ENCODE measurements at places on chromosomes 5 and 9.
A peak's percentile ranks its signal among the peaks of the same experiment; 100 is the strongest.

GRCh38 chr5:168578006-168578405, 1.2 kb downstream of the PANK3 start:
- peak; percentile 72 for DNase-seq

- no peak for DNase-seq
Observed at GRCh38 chr5:128328446-128328845, 209.6 kb downstream of the FBN2 start.

- no peak for DNase-seq
Observed at GRCh38 chr9:135533113-135533512, 11.9 kb downstream of the LCN1 start.

- peak; percentile 99 for DNase-seq
Observed at GRCh38 chr5:53334431-53334941, 145.9 kb upstream of the FST start.

- no peak for DNase-seq
Observed at GRCh38 chr9:119101048-119101447, 268.2 kb downstream of the BRINP1 start.

GRCh38 chr5:34686762-34687268, 30.7 kb downstream of the RAI14 start:
- DNase-seq = peak; percentile 94

GRCh38 chr5:83375049-83375745, 96.3 kb upstream of the VCAN start:
- no peak for DNase-seq

- no peak for DNase-seq
Observed at GRCh38 chr5:178711572-178711971, 18.9 kb downstream of the ZNF354A start.

GRCh38 chr5:64854855-64855254, 86.1 kb downstream of the CWC27 start:
- peak; percentile 29 for DNase-seq

DNA sequence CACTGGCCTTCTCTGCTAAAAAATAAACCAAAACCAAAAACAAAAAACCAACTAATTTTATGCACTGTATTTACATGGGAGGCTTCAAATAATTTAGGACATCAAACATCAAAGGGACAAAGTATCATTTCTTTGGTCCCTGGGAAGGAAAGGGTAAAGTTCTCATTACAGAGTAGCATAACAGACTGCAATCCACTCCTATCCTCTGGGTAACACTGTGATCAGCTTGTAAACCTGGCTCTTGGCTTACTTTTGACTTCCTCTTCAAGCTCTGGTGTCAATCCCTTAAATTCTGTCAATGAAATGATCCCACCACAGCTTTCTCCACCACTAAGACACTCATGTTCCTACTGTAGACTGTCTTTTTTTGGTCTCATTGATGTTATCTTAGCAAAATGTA, 69.8 kb upstream of the VCAN start:
- no peak for DNase-seq

DNA sequence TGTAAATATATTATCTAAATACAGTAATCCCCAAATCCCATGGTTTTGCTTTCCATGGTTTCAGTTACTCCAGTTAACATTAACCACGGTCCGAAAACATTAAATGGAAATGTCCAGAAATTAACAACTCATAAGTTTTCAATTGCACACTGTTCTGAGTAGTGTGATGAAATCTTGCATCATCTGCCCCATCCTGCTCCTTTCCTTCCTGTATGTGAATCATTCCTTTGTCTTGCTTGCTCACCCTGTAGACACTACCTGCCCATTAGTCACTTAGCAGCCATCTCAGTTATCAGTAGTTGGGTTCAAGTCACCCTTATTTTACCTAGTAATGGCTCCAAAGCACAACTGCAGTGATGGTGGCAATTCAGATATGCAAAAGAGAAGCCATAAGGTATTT, 1568.5 kb upstream of the WWC1 start:
- DNase-seq = peak; percentile 94

- DNase-seq = peak; percentile 48
Observed at GRCh38 chr5:140292212-140293036, 10.5 kb downstream of the PFDN1 start.

DNA sequence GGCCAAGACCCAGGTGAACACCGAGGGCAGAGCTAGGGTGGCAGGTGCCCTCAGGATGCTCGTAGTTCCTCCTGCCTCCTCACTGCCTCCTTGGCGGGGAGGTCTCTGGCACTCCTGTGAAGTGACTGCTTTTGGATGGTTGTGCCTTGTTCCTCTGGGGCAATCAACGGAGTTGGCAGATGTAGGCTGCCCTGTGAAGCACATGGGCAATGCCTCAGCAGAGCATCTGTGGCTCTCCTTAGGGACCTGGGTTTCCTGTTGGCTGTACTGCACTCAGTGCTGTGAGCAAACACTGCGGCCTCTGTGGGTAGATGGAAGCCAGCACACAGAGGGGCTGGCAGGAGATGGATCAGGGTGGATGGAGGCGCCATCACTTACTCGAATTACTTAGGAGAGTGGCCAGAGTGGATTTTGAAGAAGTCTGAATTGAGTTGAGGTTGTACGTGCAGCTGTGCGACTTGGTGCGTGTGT, 71.4 kb upstream of the COL5A1 start:
- DNase-seq = no peak

- no peak for DNase-seq
Observed at GRCh38 chr9:14219850-14220249, 94.1 kb downstream of the NFIB start.

DNA sequence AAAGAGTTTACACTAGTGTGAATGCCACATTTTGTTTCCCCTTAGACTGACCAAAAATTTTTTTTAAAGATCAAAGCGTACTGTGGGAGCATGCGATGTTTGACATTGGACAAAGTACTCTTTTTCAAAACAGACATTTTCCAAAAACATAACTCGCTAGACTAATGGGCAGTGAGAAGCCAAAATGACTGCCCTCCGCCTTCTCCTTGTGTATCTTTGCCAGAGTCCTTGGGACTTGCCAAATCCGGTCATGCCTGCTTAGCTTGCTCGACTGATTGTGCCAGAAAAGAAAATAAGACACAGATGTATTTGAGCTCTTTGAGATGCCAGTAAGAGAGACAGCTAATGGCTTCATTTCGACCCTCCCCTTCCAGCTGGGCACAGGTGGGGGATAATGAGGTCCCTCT, 157.5 kb downstream of the MAPKAP1 start:
- DNase-seq = peak; percentile 38

DNA sequence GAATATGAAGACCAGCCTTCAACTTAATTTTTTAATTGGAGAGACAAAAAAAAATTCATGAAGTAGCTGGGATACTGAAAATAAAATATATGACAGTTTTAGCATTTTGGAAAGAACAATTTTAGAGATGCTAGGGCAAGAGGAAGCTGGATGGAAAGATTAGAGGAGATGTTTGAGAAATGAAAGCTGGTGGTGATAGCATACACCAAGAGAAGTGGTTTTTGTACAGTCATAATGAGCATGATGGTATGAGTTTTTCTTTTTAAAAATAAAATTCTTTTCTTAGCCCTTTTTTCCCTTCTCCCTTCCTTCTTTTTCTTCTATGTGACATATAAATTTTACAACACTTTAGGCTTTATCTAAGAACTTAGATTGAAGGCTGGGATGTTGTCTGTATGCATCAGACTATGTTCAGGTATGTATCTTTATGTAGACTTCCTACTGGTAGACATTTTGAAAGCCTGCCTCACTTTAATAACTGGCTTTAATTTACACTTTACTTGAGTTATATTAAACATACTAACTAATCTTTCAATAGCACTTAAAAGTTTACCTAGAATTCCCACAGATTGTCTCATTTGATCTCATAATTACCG, 522.5 kb downstream of the TLE4 start:
- DNase-seq = no peak

- no peak for DNase-seq
Observed at GRCh38 chr5:143284521-143284920, 119.0 kb downstream of the NR3C1 start.

DNA sequence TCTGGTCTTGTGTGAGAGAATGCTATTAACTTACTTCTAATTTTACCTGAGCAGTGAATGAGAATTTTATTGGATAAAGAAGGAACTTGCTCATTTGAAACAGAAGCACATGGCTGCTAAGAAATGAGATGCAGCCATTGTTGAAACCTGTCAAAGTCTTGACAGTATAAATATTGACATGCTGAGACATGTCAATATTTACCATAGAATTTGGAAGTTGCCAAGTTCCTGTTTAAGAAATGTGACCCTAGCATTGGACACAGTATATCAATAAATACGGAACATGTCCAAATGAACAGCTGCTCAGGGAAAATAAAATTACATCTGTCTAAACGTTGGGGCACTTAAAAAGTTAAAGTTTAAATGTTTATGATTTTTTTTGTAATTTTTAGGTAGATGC, 7.8 kb downstream of the XRCC4 start:
- DNase-seq = peak; percentile 45

- no peak for DNase-seq
Observed at GRCh38 chr9:133897675-133898074, 94.4 kb downstream of the VAV2 start.

GRCh38 chr9:30970186-30970585, 1414.3 kb upstream of the ACO1 start:
- no peak for DNase-seq

GRCh38 chr5:109997161-109997560, 307.4 kb downstream of the MAN2A1 start:
- DNase-seq = no peak

GRCh38 chr5:124812771-124813358, 66.4 kb upstream of the ZNF608 start:
- peak; percentile 89 for DNase-seq

GRCh38 chr5:122940890-122941289, 95.5 kb downstream of the SNX24 start:
- no peak for DNase-seq

DNA sequence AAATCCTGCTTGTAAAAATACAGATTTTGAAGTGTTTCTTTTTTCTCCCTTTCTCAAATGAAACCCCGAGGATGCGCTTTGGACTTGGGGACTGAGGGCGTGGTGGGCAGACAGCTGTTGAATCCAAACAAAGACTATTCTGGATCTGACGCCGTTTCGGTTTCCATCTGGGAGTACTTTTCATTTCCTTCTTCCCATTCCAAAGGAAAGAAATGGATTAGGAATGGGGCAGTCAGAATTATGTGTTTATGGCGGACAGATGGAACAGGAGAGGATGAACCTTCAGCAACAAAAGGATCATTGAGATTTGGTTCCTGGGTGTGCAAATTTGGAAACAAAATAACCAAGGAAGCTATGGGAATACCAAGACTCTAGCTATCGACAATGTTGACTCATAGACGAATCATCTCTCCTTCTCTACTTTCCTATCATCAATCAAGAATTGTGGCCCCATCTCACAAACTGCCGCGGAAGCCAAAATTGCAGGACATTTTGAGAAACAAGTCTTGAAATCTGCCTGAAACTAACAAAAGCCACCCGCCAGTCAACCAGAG, 300.6 kb downstream of the PARP8 start:
- no peak for DNase-seq

DNA sequence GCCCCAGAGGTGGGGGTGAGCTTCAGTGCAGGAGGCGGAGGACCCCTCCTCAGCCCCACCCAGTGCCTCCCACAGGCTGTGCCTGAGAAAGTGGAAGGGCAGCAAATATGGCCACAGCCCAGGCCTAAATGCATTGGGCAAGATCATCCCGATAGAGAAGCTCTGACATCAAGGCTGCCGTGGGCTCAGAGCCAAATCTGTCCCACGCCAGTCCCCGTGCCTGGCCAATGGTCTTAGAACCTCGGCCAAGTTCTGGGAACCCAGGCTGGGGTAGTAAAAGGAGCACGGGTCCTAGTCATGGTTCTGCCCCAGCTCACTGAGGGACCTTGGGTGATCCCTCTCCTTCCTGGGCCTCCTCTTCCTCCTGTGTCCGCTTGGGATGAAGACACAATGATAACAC, 27.7 kb upstream of the TNIP1 start:
- no peak for DNase-seq

DNA sequence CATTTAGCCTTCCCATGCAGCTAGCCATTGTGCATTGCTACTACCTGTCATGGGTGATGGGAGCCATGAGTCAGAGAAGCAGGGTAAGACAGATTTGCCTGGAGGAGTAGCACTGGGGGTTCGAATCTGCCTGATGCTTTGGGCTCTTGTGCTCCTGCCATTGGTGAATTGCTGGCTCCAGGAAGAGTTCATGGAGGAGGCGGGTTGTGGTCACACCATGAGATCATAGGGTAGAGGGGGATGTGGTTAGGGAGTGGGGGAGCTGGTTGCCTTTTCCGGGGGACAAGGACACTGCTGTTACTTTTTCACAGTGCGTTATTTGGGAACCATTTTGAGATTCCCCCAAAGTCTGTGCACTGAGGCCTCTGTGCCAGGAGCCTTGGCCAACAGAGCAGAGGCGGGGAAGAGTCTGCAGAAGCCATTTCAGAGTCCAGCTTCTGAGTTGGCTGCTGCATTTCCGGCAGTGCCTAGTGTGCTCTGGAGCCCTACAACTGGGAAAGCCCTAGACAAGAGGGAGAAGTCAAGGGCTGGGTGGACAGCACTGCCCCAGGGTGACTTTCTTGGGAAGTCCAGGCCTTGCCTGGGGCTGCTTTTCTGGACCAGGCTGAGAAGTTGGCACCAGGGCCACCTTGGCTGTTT, 6.2 kb downstream of the ANGPTL2 start:
- DNase-seq = no peak

DNA sequence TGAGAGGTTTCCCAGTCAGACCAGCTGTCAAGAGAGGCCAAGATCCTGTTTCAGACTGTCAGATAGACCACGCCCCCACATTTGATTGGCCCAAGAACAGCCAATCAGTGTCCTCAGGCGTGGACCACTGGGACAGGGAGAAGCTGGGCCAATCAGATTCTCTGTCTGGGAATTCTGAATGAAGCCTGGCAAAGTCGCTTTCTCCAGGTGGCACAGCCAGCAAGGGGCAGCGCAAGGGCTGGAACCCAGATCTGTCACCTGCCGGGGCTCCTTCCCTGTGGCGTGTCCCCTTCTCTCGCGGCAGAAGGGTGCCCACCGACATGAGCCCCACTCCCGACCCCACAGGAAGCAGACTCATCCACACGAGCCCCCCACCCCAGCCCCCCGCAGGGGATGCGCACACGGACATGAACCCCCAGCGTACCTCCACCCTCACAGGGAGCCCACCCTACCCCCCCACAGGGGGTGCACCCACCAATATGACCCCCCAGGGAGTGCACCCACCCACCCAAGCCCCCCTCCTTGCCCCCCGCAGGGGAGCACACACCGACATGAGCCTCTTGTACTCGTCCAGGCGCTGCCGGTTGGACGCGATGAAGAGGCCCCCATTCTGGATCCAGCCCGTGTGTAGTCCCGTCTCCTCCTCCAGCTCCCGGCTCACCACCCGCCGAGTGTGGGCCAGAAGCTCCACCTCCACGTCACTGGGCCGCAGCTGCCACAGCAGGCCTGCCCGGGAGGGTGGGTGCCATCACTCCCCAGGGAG, 6.1 kb downstream of the SARDH start:
- DNase-seq = no peak

GRCh38 chr5:174559141-174559540, 165.2 kb upstream of the MSX2 start:
- peak; percentile 63 for DNase-seq

Measured in epithelial cell of esophagus (primary cell).